ENCODE measurements at places on chromosomes 16 and 17.

DNA sequence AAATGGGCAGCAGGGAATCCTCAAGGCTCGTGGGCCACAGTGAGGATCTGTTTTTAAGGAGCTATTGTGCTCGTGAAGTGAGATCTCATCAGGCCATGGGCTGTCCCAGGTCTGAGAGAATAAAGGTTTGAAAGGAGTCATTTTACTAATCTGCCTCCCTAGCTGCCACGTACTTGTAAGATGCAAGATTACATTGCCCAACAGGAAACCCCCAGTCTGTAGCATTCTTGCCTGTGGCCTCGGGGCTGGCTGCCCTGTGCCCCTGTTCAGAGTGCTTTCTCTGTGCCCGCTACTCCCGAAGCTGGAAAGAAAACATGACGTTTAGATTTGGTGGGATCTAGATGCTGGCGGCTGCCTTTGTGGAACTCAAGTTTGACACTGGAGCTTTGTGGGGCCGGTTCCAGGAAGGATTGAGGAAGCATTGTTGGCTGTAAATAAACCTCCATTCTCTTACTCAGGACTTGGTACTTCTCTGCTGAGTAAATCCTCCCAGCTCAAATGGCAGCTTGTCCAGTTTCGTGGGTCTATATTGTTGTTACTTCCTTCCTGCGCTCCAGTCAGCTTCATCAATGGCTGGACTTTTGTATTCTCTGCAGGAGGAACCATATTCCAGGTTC lies 21.2 kb downstream of the SAP30BP start:
- DNase-seq, result no peak

- DNase-seq, result no peak
Observed at GRCh38 chr17:49198211-49198610, 12.2 kb downstream of the GNGT2 start.

DNA sequence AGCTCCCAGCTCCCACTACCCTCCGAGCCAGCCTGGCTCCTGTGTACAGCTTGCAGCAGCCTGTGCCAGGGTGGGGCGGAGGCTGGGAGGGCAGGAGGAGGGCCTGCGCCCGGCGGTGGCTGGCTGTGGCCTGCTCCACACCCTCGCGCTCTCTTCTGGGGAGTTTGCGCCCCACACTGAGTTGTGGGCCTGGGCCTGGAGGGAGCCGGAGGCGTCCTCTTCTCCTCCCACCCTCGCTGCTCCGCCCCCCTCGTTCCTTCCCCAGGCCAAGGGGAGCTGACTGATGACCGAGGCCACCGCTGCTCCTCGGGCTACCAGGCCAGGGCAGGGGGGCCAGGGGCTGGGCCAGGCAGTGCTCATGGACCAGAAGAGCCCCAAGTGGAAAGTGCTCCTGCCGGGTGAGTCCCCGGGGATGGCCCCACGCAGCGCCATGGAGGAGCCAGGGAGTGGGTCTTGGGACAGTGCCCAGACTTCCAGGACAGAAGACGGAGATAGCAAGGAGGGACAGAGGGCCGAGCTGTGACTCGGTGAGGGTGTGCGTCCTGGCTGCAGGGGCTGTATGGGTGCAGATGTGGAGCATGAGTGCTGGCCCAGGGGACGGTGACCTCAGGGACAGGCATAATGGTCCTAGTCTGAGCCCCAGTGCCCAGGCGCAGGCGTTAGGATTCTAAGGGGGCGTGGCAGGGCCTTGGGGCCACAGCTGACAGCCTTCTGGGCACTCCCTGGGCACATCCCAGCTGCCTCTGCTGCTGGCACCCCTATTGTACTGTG lies 242.1 kb upstream of the GSE1 start:
- DNase-seq, result no peak

DNA sequence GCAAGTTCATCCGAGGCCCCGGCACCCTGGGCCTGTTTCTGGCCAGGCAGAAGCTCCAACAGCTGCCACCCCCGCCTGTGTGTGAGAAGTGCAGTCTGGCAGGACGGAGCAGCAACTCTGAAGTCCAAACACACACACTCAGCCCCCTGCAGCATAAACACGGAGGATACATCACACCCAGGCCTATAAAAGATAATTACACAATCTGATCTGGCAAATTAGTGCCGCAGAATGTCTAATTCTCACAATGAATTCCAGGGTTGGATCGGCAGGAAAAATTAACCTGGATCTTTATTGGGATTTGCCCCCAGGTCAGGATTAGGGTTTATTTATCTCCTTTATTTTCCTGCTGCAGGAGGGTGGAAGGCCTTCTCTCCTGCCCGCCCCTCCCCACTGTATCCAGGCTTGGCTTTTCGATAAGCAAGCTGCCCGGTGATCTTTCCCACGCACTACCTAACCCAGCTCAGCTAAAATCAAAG lies 311.4 kb downstream of the SOX9 start:
- DNase-seq, result no peak

- no peak for DNase-seq
Observed at GRCh38 chr17:78279360-78279990, 48.0 kb downstream of the TMEM235 start.

DNA sequence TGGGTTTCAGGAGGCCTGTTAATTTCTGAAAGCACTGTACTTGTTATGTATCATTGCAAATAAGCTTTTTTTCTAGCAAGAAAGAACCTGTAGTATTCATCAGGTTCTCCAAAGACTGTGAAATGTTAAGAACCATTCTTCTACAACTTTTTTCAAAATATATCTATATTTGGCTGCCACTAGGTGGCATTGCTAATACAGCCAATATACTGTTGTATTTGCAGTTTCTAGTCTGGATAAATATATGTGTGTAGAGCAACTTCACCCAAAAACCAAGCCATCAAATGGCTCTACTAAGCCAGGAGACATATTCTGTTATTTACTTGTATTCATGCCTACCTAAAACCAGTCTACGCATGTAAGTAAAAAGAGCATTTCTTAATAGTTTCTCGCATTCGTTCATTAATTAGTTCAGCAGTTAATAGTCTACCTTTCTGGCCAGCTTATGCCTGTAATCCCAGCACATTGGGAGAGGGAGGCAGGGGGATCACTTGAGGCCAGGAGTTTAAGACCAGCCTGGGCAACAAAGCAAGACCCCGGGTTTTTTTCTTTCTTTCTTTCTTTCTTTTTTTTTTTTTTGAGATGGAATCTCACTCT lies 39.5 kb downstream of the VMP1 start:
- no peak for DNase-seq

DNA sequence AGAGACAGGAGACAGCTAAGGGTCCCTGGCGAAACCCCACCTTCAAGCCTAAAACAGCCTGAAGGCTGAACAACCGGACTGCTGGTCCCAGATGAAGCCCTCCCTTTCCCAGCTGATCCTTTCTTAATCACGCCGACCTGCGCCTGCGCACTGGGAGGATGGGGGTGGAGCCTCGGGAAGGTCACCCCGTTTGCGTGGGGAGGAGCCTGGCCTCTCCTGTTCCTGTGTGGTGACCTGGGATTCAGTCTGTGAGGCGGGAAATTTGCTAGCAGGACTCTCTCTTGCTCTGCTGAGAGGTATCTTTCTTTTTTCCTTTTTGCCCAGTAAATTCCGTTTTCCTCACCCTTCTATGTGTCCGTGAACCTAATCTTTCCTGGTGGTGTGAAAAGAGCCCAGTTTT lies 9.6 kb downstream of the FAM20A start:
- DNase-seq, result no peak

DNA sequence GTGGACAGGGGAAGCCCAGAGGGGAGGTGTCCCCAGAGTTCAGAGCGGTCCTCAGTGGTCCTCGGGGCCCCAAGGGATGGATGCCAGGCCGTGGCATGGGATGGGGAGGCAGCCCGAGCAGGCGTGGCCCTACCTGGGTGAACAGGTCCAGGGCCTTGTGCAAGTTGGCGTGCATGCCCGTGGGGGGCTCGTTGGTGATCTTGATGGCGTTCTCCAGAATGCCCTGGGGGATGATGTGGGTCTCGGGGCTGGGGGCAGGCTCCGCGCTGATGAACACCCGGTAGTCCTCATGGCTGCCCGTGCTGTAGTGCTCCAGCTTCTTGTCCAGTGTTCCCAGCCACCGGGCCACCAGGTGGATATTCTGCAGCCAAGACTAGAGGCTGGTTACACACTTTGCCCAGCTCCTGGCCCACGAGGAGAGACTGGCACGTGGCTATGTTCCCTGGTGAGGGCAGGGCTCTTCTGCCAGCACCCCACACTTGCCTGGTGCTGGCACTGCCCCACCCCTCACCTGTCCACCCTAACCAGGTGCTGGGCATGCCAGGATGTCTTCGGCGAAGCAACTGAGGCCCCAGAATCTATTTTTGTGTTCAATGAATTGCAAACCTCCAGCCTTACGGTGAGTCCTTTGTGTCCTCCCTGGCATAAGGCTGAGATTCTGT lies 59.2 kb downstream of the PGS1 start:
- no peak for DNase-seq

GRCh38 chr16:72195609-72196008 lies 23.7 kb upstream of the PMFBP1 start:
- DNase-seq, result no peak

- DNase-seq, result no peak
Observed at GRCh38 chr17:2391597-2392251, 9.1 kb downstream of the MNT start.

DNA sequence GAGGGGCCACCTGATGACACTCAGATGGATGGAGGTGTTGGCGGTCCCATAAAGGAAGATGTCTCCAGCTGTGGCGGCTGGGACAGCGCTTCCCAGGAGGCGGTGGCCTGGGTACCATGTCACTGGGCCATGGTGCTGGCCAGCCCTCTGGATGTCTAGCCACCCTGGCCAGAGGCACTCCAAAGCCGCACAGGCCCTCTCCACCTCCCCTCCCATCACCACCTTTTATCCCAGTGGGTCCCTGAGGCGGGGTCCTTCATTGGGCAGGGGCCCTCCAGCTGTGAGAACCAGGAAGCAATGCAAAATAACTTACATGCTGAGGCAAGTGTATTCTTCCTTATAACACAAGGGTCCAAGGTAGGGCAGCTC lies 23.1 kb downstream of the RAB11FIP4 start:
- no peak for DNase-seq

DNA sequence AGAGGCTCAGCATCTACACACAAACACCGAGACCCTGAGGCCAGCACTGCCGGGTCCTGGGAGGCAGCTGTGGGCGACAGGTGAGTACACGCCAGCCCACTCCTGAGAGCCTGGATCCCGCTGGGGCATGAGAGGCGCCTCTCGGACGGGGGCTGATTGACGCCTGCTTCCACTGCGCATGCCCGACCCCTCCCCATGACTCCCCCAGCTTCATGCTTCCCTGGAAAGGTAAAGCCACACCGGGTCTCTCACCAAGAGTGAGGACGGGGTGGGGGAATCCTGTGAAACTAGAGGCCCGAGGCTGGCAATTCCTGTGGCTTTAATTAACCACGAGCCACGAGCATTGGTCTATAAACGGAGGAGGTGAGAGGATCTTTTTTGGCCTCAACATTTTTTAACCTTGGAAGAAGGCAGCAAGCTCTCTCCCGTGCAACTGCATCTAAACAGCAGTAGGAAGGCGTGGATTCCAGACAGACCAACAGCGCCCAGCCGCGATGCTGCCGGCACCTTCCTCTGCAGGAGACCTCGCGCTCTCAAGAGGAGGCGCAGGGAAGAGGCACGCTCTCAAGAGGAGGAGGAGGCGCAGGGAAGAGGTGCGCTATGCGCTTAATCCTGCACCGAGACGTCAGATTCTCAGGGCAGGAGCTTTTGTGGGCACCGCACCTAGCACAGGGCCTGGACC lies 71.8 kb upstream of the METRNL start:
- DNase-seq, result peak; percentile 11

DNA sequence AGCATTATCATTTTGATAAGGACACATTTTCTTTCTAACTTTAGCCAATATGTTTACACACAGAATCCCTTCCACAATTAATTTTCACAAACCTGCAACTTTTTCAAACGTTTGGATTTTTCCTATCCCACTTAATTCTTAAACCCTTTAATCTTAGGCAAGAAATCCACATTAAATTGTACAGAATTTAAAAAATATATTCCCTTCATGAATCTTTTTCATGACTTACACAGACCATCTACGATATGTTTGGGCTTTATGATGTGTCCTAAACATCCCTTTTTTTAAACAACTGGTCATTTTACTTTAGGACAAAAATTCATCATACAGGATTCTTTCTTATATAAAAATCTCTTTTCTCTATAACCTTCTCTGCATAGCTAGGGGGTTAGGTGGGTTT lies 241.5 kb upstream of the CNTNAP4 start:
- no peak for DNase-seq

GRCh38 chr17:8156246-8156992 lies 4.2 kb upstream of the PER1 start:
- DNase-seq, result peak; percentile 91

DNA sequence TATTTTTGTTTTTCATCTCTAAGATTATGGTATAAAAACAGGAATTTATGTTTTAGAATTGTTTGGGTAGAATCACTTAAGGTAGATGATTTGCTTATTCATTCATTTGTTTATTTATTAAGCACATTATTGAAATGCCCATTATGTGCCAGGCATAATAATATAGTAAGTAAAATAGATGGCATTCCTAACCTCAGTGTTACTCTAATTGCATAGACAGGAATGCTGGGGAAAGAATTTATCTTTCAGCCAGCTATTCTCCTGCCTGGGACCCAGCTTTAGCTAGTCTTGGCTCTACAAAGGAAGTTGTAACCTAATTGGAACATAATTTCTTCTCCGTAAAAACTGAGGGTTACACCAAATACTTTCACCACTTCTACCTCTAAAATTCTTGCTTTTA lies 44.6 kb downstream of the NFAT5 start:
- no peak for DNase-seq

Data from NCI-H1417 treated with DMSO at 0.1 percent for 48 hours (cell line).